ENCODE measurements at places on chromosomes 7 and 10.

DNA sequence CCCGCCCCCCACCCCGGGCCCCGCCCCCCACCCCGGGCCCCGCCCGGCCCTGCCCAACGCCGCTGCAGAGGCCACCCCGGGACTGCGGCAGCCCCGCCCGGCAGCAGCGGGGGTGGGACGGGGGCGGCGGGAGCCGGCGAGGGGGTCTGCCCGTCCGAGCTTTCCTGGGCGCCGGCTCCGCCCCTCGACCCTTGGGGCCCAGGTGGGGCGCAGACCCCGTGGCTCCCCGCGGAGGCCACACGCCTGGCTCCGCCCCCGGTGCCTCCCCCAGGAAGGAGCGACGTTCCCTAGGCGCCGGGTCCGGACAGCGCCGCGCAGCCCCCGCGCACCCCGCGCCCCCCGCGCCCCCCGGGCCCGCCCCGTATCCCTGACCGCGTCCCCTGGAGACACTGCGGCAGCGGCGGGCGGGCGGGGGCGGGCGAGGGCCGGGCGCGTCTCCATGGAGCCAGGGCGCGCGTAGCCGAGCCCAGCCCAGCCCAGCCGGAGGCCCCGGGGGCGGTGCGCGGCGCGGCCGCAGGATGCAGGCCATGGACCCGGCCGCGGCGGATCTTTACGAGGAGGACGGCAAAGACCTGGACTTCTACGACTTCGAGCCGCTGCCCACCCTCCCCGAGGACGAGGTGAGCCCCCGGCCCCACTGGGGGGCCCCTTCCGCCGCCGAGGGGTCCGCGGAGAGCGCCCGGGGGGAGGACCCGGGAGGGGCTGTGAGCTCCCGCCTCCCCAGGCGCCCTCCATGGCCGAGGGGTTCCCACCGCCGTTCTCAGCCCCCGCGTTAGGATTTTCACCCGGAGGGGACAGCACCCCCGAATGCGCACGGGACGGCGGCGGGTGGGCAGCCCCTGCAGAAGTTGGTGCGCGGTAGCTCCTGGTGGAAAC is at the start of gene KNDC1:
KNDC1 (plus strand) TSS at position 270 of the 876 bp plus-strand sequence; CDS start at position 519, 249 bp downstream.
- H3K4me3 ChIP-seq = peak within 1 kb of the TSS; percentile 46
- H3K36me3 ChIP-seq = no peaks in the 10 kb centered on the region
- H3K4me1 ChIP-seq = no peaks in the 10 kb centered on the region
- no peak within 1 kb of the TSS for H3K27ac ChIP-seq
- H3K27me3 ChIP-seq = no peaks in the 10 kb centered on the region

- no peak overlapping the region for H3K4me3 ChIP-seq
- H3K4me1 ChIP-seq = peaks cover 7% of the 10 kb centered on the region
- H3K36me3 ChIP-seq = no peaks in the 10 kb centered on the region
- DNase-seq = no peak
Observed at GRCh38 chr7:134422008-134422407, 36.9 kb downstream of the AKR1B1 start.

GRCh38 chr7:19919261-19920095 is 146.1 kb upstream of the TMEM196 start:
- no peak for DNase-seq
- H3K4me3 ChIP-seq = no peak overlapping the region
- no peaks in the 10 kb centered on the region for H3K36me3 ChIP-seq

- H3K27me3 ChIP-seq = no peaks in the 10 kb centered on the region
- H3K36me3 ChIP-seq = no peaks in the 10 kb centered on the region
- H3K27ac ChIP-seq = no peak overlapping the region
- no peak for DNase-seq
- no peaks in the 10 kb centered on the region for H3K4me1 ChIP-seq
Observed at GRCh38 chr7:86137343-86137742, 506.4 kb upstream of the GRM3 start.

GRCh38 chr7:2843711-2844152 is 376 bp downstream of the GNA12 start:
- no peaks in the 10 kb centered on the region for H3K4me1 ChIP-seq
- H3K36me3 ChIP-seq = no peaks in the 10 kb centered on the region
- peak overlapping the region; percentile 73 for H3K4me3 ChIP-seq
- DNase-seq = no peak
- H3K27ac ChIP-seq = peak overlapping the region; percentile 70

DNA sequence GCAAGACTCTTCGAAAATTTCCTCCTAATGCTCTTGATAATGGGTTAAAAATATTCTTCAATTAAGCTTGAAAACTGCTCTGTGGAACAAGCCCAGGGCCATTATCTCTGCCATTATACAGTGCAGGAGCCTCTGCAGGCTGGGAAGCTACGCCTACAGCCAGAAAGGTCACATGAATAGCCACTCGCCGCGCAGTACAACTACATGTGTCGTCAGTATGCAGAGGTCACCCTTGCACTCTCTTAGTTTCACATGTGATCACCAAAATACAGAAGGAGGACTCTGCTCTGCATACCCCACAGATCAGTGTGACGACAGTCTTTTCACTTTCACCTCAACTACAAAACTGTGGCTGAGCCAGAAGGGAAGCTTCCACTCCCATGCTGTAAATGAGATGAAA is 141.8 kb upstream of the C1QL3 start:
- H3K27ac ChIP-seq = no peak overlapping the region
- no peaks in the 10 kb centered on the region for H3K27me3 ChIP-seq
- H3K4me1 ChIP-seq = no peaks in the 10 kb centered on the region
- no peak overlapping the region for H3K4me3 ChIP-seq
- no peak for DNase-seq

GRCh38 chr10:482051-482501 is 207.4 kb downstream of the DIP2C start:
- H3K4me3 ChIP-seq = no peak overlapping the region
- no peaks in the 10 kb centered on the region for H3K4me1 ChIP-seq
- H3K36me3 ChIP-seq = no peaks in the 10 kb centered on the region
- no peaks in the 10 kb centered on the region for H3K27me3 ChIP-seq
- no peak overlapping the region for H3K27ac ChIP-seq

GRCh38 chr10:43376828-43377423 is 5.5 kb downstream of the FXYD4 start:
- no peak overlapping the region for H3K4me3 ChIP-seq
- H3K27ac ChIP-seq = no peak overlapping the region
- peaks cover 15% of the 10 kb centered on the region for H3K4me1 ChIP-seq
- no peak for DNase-seq

- H3K36me3 ChIP-seq = no peaks in the 10 kb centered on the region
- no peak overlapping the region for H3K27ac ChIP-seq
- no peak overlapping the region for H3K4me3 ChIP-seq
- no peaks in the 10 kb centered on the region for H3K27me3 ChIP-seq
Observed at GRCh38 chr10:42938351-42938750, 138.5 kb upstream of the RET start.

GRCh38 chr7:76377186-76377918 is 18.6 kb upstream of the YWHAG start:
- DNase-seq = no peak
- peaks cover 59% of the 10 kb centered on the region for H3K4me1 ChIP-seq
- no peak overlapping the region for H3K4me3 ChIP-seq

GRCh38 chr7:121480566-121481335 is 84.6 kb upstream of the FAM3C start:
- no peak overlapping the region for H3K27ac ChIP-seq
- no peak overlapping the region for H3K4me3 ChIP-seq
- no peaks in the 10 kb centered on the region for H3K4me1 ChIP-seq
- no peak for DNase-seq

DNA sequence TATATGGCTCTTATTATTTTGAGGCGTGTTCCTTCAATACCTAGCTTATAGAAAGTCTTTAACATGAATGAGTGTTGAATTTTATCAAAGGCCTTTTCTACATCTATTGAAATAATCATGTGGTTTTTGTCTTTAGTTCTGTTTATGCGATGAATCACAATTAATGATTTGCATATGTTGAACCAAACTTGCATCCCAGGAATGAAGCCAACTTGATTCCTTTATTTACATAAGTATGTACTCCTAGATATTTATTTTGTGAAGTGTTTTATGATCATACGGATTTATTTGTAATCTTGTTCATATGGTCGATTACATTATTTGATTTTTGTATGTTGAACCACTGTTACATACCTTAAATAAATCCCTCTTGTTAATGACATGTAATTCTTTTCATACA is 244.3 kb upstream of the KCND2 start:
- no peak overlapping the region for H3K4me3 ChIP-seq
- H3K27me3 ChIP-seq = no peaks in the 10 kb centered on the region
- no peaks in the 10 kb centered on the region for H3K4me1 ChIP-seq

DNA sequence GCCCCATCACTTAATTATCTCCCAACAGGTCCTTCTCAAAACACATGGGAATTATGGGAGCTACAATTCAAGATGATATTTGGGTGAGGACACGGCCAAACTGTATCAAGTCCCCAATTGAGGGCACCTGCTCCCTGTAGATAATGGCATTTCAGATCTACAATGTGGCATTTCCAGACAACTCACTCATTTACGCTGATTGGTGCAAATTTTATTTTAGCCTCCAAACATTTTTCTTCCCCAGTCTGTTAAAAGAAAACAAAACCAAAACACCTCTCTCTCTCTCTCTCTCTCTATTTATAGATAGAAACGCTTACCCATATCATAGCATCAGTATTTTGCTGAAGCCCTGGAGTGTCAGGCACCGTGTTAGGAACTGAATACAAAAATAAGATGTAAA is 148.7 kb upstream of the KLF6 start:
- H3K27ac ChIP-seq = no peak overlapping the region
- H3K27me3 ChIP-seq = no peaks in the 10 kb centered on the region
- no peak for DNase-seq

GRCh38 chr10:128734161-128734560 is 607.9 kb upstream of the MKI67 start:
- peaks cover 74% of the 10 kb centered on the region for H3K27me3 ChIP-seq
- no peak overlapping the region for H3K27ac ChIP-seq
- H3K36me3 ChIP-seq = no peaks in the 10 kb centered on the region
- H3K4me3 ChIP-seq = no peak overlapping the region
- H3K4me1 ChIP-seq = no peaks in the 10 kb centered on the region

- no peaks in the 10 kb centered on the region for H3K27me3 ChIP-seq
- H3K4me1 ChIP-seq = no peaks in the 10 kb centered on the region
- no peak overlapping the region for H3K27ac ChIP-seq
- H3K36me3 ChIP-seq = no peaks in the 10 kb centered on the region
- no peak for DNase-seq
Observed at GRCh38 chr7:148993193-148993592, 35.1 kb downstream of the PDIA4 start.

DNA sequence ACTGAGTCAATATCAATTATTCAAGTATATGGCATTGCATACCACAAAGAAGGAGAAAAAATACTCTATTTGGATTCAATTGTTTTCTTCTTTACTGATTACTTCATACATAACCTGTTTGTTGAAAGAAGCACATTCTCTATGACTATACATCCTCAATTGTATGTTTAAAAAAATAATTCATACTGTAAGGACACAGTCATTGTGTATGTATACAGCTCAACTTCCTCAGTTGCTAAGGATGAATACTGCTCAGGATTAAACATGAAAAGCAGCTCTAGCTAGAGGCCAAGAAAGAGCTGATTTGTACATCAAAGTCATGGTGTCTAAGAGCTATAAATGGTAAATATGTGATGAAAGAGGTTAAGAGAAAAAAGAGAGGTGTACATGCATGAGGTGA is 15.8 kb upstream of the BPGM start:
- H3K27ac ChIP-seq = no peak overlapping the region
- DNase-seq = no peak
- H3K4me1 ChIP-seq = no peaks in the 10 kb centered on the region
- H3K27me3 ChIP-seq = 0 out of 2 replicates have a peak, but pooled peaks cover 4% of the 10 kb centered on the region
- H3K36me3 ChIP-seq = no peaks in the 10 kb centered on the region

DNA sequence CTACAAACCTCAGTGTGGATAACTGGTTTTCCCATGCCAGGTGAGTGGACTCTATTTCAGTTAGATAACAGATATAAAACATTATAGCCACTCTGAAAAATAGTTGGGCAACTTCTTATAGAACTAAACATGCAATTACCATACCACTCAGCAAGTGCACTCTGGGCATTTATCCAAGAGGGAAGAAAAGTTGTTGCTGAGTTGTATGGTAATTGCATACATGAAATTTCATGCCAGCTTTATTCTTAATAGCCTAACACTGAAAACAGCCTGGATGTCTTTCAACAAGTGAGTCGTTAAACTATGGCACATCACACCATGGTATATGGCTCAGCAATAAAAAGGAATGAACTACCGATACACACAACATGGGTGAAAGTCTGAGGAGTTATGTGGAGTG is 10.6 kb upstream of the UPP1 start:
- no peaks in the 10 kb centered on the region for H3K36me3 ChIP-seq
- no peak for DNase-seq
- no peaks in the 10 kb centered on the region for H3K27me3 ChIP-seq
- no peak overlapping the region for H3K4me3 ChIP-seq
- H3K4me1 ChIP-seq = peaks cover 8% of the 10 kb centered on the region
- H3K27ac ChIP-seq = no peak overlapping the region

- no peak for DNase-seq
- peaks cover 7% of the 10 kb centered on the region for H3K4me1 ChIP-seq
- no peak overlapping the region for H3K27ac ChIP-seq
- no peaks in the 10 kb centered on the region for H3K36me3 ChIP-seq
Observed at GRCh38 chr10:49556723-49557122, 17.8 kb upstream of the ERCC6 start.

DNA sequence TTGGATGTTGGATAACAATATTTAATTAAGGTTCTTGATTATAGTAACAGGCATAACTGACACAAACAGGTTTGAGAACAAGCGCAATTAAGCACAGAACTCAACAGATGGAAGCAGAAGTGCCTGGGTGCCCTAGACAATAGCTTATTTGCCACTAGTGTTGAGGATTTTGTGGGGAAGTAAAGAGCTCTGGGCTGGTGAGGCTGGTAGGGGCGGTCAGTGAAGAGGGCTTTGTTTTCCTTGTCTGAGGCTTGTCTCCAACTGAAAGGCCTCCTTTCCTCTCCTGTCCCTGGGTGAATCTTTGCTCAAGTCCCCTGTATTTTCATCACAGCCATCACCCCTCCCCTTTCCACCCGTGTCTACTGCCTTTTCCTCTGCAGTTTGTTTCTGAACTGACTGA is 104.6 kb downstream of the KAT6B start:
- no peaks in the 10 kb centered on the region for H3K36me3 ChIP-seq
- H3K27me3 ChIP-seq = no peaks in the 10 kb centered on the region
- H3K4me3 ChIP-seq = no peak overlapping the region
- peaks cover 11% of the 10 kb centered on the region for H3K4me1 ChIP-seq
- DNase-seq = no peak

DNA sequence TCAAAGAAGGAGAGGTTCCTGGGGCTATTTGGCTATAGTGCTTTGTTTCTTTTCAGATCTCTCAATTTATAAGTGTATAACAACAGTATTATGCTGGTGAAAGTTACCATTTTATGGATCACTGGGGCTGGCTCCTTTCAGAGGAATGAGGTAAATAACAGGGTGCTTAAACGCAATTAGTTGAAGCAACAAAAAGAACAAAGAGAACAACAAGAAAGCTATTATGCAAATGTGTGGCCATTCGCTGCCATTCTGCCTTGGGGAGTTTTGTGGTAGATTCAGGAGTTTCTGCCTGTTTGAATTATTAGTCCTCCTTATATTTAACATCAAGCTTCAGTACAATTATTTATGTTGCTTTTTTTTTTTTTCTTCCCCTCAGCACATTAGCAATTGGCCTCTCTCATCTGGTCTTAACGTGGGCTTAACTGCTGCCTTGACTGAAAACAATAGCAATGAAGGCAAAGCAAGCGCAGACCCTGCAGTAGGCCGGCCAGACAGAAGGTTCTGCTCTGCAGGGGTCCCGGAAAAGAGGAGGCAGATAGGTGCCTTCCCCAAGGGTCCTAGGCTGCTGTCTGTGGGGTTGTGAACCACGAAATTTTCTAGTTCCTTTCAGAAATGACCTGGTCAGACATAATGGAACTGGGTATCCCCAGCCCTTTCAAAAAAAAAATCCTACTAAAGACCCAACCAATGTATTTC is 339.9 kb upstream of the PODXL start:
- DNase-seq = no peak
- H3K36me3 ChIP-seq = no peaks in the 10 kb centered on the region
- no peaks in the 10 kb centered on the region for H3K27me3 ChIP-seq
- peak overlapping the region; percentile 61 for H3K27ac ChIP-seq

Data from HCT116 (cell line).